ENCODE measurements at places on chromosomes 1 and 21. TPM values are rescaled to one million over a fixed set of nuclear protein-coding genes. Genes with fewer than 3 reads are reported as not detected.

DNA sequence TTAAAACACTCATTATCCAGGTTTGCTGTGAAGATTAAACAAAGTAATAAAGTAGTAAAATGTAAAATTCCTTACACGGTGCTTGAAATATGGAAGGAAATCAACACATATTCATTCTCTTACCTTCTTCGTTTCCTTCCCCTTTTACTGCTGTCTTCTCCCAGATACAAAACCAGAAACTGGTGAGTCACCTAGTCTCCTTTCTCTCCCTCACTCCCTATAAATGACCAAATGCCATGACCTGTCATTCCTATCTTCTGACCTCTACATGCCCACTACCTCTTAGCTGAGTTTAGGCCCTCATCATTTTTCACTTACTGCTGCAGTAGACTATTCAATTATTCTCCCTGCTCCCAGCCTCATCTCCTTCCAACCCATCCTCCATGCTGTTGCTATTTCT lies 4.3 kb upstream of the NR1I3 start:
- no peak for DNase-seq

DNA sequence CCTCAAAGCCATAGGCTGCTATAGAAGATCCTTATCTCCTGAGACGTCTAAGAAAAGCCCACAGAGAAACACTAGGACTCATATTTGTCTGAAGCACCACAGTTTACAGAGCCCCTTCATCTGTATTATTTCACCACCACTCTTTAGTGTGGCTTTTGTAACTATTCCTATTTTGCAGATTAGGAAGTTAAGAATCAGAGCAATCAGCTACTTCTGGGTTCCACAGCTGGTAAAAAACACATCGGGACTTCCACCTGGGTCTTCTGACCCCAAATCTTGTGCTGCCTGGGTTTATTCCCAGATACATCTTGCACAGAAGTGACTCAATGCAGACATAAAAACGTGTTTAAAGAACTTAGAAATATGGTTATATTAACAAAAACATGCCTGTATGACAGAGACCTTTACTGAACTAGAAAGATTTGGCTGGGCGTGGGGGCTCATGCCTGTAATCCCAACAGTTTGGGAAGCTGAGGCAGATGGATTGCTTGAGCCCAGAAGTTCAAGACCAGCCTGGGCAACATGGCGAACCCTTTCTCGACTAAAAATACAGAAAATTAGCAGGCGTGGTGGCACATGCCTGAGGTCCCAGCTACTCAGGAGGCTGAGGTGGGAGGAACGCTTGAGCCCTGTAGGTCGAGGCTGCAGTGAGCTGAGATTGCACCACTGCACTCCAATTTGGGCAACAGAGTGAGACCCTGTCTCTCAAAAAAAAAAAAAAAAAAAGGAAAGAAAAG lies 40.9 kb downstream of the ELK4 start:
- no peak for DNase-seq

DNA sequence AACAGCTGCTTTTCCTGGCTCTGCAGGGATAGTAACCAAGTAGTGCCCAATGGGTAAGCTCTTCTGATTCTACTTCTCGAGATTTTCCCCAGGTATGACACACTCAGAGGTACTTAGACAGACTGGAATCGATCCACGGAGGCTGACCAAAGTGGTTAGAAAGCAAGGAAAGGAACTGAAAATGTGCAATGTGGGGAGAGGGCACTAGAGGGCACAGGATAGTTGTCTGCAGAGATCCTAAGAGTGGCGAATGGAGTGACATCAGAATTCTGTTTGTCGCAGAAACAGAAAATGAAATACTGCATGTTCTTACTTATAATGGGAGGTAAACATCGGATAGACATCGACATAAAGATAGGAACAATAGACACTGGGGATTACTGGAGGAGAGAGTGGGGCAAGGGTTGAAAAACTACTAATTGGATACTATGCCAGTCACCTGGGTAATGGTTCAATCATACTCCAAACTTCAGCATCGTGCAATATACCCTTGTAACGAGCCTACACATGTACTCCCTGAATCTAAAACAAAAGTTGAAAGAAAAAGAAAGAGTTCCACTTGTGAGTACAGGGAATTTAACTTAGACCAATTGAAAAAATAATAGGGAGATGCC lies 23.3 kb downstream of the CYP2J2 start:
- DNase-seq = no peak

- no peak for DNase-seq
These were observed 8.2 kb upstream of the KCNA3 start for GRCh38 chr1:110682898-110683297.

DNA sequence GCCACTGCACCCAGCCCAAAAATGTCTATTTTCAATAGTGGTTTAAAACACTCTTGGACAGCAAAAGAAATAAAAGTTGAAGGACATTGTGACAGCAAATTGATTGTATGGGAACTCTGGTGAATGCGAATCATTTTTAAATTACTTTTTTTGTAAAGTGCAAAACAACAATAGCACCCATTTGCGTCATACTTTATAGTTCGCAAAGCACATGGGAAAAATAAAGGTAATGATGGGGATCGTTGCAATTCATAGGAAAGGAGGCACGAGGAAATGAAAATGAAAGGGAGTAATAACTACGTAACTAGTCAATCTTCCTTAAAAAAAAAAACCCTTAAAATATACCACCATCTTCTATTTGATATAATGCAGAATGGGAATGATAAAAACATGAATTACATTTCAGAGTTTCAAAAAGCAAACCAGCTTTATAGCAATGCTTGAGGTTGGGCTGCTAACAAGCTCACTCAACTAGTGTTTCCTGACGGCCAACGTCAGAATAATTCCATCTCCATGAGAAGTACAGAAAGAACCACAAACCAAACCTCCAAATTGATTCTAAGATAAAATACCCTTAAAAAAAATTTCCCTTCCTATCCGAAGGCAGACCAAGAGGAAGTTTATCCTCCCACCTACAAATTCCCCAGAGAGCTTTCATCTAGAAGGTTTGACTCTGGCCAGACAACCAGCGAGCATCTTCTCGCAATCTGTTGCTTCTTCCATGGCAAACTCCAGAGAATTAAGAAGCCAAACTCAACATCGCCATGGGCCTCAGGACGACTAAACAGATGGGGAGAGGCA lies at the start of gene EDARADD:
EDARADD (plus strand) TSS at position 606 of the 801 bp plus-strand sequence; CDS start at position 765, 159 bp downstream.
- no peak for DNase-seq

- no peak for DNase-seq
These were observed 62.7 kb downstream of the PRDM2 start for GRCh38 chr1:13762642-13763041.

ANKRD34A gene
- 9.1 TPM for total RNA-seq

CDA gene
- total RNA-seq = not detected
